ENCODE measurements at places on chromosomes 3 and 15.
A peak's percentile ranks its signal among the peaks of the same experiment; 100 is the strongest.

GRCh38 chr3:132256989-132257388, 60.2 kb upstream of the ACP3 start:
- peak; percentile 84 for DNase-seq

- no peak for DNase-seq
Measured at GRCh38 chr15:94411846-94412245, 180.5 kb downstream of the MCTP2 start.

- no peak for DNase-seq
Measured at GRCh38 chr15:67372986-67373675, 118.5 kb downstream of the IQCH start.

- no peak for DNase-seq
Measured at GRCh38 chr3:188217726-188218125, 63.8 kb downstream of the LPP start.

DNA sequence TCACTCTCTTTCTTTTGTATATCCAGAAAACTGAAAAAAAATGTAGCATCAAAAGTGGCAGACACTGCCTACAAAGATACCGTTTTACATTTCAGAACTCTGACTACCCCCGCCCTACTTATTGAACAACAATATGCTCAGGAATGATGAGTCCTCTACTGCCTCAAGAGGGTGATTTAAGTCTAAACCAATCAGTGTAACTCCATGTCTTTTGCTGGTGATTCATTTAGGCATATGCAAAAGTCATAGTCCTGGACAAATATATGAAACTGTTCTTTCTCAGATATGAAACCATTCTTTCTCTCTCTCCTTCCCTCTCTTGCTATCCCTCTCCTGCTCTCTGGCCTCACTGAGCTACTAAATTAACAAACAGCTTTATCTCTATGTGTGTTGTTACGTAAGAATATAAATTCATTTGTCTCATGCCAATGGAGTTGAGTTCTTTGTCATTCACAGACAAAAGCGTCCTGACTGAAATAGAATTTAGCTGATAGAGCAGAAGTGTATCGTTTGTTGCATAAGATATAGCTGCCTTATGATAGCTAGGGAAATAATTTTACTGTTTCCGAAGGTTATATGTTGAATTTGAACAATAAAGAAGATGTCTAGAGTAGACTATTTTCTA, 133.7 kb upstream of the OSTN start:
- DNase-seq, result no peak

DNA sequence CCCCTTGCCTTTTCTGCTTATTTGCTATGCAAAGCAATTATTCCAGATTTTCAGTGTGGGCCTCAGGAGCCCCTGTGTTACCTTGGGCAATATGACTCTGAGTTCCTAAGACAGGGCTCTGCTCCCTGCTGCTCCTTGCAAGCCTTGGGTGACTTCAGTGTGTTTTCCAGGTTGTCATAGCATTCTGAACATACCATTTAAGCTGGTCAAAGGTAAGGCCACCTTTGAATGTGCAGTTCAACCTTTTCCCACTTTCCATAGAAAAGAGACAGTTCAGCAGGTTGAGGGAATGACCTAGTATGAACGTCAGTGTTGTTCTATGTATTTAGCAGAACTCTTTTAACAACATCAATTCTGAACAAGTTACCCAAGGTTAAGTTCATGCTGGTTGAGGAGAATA, 302.2 kb downstream of the PTPRG start:
- no peak for DNase-seq

- peak; percentile 93 for DNase-seq
Measured at GRCh38 chr3:119322835-119323722, 28.9 kb downstream of the ARHGAP31 start.

DNA sequence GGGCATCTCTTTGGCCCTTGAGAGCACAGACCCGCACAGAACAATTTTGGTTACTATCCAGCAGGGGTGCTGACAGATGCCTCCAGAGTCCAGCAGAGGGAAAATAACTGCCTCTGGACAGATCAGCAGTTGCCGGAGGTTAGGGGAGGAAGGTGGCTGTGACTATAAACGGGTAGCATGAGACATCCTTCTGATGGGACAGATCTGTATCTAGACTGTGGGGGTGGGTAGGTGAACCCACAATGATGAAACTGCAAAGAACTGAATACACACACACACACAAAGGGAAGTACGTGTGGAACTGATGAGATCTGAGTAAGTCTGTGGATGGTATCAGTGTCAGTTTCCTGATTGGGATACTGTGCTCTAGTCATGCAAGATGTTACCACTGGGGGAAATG, 21.2 kb downstream of the ADAMTS7 start:
- peak; percentile 29 for DNase-seq

- no peak for DNase-seq
Measured at GRCh38 chr3:65871305-65872141, 167.2 kb downstream of the MAGI1 start.

DNA sequence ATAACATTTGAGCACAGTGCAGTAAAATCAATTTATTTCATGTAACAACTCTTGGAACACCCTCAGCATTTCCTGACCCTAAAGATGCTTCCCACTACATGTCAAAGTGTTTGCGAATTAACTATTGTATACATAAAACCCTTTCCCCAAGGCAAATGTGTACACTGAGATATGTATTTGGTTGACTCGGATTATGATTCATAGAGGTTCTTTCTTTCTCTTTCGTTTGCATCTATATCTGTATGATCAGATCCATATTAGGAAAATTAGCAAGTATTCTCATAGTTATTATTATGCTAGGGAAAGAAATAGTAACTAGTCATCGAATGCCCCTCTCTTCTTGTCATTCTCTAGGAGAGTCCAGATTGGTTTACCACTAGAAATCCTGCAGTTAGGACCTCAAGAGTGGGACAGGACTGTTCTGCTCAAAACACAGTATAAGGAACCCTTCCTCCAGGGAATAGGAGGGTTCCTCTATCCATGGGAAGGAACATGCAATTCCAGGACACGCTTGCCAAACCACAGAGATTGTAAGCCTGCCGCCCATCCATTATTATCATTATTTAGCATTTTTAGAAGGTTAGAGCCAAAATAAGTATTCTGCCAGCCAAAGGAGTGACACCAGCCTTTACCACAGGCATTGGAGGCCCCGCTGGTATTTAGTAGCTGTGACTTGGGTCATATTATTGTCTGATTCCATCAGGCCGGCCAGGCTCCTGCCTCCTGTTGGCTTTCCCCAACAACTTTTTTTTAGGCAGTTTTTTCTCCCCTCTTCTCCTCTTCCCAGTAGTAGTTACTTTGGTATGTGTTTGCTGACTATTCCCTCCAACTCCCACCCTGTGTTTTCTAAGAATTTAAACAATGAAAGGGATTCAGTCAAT, 100.7 kb downstream of the GALK2 start:
- peak; percentile 46 for DNase-seq

DNA sequence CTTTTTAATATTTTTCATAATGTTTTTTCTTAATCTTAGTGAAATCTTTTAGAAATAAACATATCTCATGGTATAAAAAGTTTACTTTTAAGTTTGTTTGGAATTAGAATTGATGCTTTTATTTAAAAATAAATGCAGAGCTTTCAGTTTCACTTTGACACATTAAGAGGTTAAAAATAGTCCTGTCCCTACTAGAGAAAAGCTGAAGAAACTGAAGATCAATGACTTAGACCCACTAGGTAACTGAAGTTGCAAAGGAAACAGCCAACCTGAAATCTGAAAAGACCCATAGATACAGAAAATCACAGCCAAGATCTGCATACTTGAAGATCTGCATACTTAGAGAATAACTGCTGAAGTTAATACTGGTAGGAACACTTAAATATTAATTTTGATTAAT, 237.6 kb downstream of the RAP2B start:
- no peak for DNase-seq

GRCh38 chr3:190811775-190812480, 50.6 kb downstream of the GMNC start:
- DNase-seq, result peak; percentile 78

- no peak for DNase-seq
Measured at GRCh38 chr15:52523647-52524046, 5.0 kb downstream of the MYO5A start.
